Stimulated activated CD4-positive, alpha-beta T cell treated with anti-CD3 and anti-CD28 coated beads, Interleukin-4, amount 100 ng/mL, for 4 hours (primary cell): ENCODE measurements at places on chromosomes 1 and 21.

DNA sequence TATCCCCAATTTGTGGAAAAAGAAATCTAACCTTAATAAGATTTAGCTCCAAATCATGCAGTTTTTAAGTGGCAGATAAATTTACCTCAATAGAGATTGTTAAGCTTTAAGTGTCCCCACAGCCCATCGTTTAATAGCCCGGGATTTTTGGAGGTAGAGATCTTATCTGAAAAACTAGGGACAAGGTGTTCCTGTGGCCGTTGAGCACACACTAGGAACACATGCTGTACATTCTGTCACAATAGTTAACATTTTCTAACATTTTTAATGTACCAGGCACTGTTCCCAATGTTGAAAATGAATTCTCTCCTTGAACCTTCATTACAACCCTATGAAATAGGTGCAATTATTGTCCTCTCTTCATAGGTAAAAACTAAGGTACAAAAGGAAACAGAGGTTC is 85.7 kb upstream of the PLD5 start:
- no peak for DNase-seq

- DNase-seq = no peak
Observed at GRCh38 chr1:16254263-16254928, 17.4 kb upstream of the CPLANE2 start.

GRCh38 chr1:92933459-92933858 is 27.8 kb downstream of the DIPK1A start:
- DNase-seq = no peak

DNA sequence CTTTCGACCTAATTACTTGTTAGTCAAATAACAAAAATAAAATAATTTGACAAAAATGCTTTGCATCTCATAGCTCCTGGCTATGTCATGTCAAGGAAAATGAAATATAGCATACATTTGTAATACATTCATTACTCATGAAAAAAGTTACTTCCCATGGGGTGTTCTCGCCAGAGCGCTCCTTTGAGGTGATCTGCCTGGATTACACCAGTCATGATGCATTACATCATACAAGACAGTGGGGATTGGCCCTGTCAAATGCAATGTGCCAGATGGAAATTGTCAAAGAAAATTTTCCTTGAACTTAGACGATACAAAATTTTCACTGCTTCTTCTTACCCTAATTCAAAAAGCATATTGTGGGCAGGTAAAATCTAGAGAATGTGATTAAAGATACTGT is 215.6 kb upstream of the B3GALT2 start:
- DNase-seq = no peak

GRCh38 chr1:113223546-113223945 is 150.5 kb downstream of the LRIG2 start:
- DNase-seq = no peak

GRCh38 chr1:9654051-9654833 is 2.7 kb downstream of the PIK3CD start:
- DNase-seq = peak; percentile 17

DNA sequence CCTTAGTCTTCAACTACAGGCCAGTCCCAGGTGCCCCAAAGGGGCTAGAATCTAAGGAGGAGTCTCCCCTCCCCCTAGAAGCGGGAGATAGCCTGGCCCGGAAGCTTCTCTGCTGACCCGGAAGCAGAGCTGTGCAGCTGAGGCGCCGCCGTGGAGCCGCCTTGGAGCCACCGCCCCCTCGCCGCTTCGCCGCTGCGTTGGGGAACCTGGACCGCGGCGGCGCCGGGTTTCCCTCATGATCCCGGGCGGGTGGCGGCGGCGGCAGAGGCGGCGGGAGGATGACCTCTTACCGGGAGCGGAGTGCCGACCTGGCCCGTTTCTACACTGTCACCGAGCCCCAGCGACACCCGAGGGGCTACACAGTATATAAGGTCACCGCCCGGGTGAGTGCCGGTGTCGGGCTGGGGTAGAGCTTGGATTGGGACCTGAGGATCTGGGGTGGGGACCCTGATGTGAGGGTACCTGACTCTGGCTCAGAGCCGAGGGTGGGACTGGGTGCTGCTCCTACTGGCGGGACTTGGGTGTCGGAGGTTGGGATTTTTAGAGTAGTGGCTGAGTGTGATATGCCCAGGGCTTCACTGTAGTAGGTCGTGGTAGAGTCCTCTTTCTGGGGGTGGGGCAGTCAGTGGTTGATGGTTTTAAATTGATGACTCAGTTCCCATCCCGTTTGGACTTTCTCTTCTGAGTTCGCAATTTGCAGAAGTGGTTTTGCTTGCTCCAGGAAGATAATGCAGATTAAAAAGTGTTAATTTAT is at the start of gene RPS6KC1:
RPS6KC1 (plus strand) TSS at position 115 of the 754 bp plus-strand sequence; CDS start at position 279, 164 bp downstream.
- peak; percentile 82 for DNase-seq

DNA sequence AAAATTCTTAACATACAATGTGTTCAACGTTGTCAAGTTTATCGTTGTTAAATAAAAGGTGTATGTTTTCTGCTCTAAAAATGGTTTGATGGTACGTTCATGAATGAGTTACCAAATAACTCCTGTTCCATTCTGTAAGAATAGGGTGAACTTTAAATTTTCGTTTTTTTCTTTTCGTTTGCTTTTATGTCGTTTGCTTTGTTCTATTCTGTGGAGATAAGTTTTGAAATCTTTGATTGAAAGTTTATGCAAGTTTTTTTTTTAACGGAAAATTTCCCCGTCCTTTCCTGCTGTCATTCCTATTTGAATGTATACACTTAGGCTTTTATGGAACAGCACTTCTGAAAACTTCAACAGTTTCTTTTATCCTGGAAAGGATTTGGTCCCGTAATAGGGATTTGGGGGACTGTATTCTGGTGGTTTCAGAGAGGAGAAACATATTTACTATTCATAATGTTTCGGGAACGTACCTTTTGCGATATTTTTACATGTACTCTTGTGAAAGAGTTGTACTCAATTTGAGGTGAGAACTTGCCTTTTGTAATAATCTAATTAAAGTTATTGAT is 1.7 kb downstream of the DR1 start:
- no peak for DNase-seq

GRCh38 chr1:176670853-176671252 is 207.9 kb downstream of the PAPPA2 start:
- DNase-seq = no peak

DNA sequence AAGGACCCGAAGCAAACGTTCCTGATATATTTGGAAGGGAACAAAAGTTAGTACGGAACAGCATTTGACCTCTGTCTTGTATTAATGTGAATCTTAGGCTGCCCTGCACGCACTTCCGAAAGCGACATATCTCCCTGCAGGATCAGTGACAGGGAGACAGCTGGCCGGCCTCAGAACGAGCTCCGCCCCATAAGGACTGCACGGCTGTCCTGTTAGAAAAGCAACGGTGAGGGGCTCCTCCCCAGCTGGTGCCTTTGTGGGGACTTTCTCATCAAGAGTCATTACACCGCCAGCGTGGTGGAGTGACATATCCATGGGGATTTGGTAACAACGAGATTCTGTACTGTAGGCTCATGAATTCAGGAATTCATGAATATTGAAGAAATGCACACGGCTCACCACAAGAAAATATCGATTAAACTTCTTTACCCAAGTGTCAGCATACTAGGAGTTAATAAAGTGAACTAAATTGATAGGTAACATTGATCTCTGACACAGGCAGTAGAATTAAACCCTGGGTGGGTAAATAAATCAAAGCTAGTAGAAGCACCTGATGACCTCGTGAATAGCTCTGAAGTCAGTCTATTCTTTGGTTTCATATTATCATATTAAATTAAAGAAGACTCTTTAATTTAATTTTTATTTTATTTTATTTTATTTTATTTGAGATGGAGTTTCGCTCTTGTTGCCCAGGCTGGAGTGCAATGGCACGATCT is 8.1 kb upstream of the GREM2 start:
- DNase-seq = no peak

GRCh38 chr1:177230228-177231016 is 59.7 kb downstream of the BRINP2 start:
- no peak for DNase-seq

GRCh38 chr1:25615172-25615541 is 1.4 kb upstream of the MAN1C1 start:
- DNase-seq = no peak

DNA sequence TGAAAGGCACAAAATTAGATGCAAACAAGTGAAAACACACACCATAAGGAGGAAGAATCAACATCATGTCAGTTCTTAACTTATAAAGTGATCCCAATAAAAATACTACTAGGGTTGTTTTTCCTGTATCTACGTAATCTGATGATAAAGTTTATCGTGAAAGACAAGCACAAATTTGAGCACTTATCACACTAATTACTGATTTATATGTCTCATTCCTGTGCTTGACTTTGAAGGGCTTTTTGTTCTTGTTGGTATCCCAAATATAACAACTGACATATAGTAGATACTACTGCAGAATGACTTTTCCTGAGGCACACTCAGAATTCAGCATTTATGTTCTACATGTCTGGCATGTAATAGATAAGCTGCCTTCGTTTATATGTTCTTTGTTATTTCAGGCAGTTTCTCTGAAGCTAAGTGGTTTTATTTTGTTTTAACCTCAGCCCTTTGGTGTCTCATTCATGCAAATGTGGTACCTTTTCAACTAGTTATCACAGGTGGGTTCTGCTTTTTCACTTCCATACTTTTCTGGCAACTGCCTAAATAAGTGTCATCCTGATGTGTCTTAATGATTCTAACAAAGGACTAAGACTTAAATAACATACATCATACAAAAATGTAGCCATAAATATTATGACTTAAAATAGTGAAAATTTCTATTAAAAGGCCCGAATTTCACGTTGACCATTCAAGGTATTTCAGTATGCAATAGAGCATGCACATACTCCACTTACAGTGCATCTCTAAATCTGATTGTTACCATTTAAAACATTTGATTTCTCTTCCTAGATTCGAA is 73.2 kb downstream of the LRRC8C start:
- no peak for DNase-seq

DNA sequence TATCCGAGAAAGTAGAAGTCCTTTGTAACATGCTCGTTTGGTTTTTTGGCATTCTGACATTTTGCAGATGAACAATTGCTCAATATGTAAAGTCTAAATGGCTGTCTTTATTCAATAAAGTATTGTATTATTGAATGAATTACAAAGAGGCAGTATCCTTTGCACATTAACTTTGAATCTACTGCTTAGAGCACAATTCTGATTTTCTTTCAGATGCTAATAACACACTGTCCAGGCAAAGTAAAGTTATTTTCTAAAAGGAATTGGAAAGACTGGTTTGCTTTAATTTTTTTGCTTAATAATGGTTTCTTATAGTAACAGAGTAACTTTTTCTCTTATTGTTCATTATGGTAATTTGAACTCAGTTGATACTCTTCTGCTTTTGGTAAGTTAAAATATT is 494.8 kb downstream of the RWDD3 start:
- DNase-seq = no peak

DNA sequence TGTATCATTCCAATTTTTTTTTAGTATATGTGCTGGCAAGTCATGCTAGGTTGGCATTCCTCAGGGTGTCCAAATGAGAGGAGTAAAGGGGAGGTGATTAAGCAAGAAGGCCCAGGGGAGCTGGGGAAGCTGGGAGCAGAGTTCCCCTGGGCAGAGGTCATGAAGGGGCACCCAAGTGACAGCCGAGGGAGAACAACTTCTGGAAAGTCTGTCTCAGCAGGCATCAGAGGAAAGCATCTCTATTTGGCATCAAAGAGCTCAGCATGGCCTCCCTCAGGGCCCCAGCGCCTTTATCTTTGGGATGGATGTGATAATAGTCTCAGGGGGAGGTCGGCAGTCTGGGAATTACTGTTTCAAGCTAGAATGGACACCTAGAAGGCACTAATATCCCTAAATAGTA is 5.0 kb upstream of the ENO1 start:
- DNase-seq = no peak

DNA sequence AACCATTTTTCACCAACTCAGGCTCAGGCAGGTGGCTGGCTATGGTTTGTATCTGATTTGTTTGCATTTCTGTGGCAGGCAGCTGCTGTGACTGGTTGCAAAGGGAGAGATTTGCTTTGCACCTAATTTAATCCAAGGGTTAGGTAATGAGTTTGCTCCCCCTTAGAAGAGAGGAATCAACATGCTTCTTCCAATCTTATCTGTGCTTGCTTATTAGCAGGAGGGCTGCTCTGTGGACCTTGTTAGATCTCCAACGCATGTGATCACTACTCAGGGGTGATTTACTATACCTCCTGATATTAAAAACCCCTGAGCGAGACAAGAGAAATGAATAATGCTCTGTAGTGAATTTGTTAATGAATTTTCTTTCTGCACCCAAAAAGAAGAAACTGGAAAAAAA is 20.5 kb downstream of the OLFML3 start:
- no peak for DNase-seq

DNA sequence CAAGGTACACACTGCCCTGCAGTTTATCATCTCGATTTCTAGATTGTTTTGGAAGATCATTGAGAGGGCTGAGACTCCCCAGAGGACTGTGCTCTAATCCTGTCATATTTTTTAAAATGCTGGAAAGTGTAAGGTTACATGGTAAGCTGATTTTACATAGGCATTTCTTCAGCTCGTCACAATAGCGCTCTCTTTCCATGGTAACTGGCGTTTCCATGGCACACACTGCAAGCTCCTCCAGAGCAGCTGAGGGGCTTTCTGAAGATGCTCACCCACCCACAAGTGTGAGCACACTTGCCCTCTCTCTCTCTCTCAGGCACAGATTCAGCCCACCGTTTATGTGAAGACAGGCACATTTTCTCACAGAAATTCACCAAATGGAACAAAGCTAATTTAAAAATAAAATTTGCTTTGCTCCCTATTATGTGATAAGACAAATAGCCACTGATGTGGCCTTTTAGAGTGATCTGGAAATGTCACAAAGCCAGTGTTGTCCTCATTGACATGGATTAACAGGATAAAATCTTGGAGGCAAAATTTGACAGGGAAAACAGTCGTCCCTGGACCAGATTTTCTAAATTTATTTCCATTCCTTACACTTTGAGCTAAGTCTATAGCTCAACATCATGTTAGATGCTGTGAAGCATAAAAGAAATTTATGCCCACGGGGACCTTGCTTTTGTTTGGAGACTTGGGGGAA is 421.5 kb downstream of the RWDD3 start:
- DNase-seq = no peak

- DNase-seq = no peak
Observed at GRCh38 chr1:236997361-236997760, 6.9 kb downstream of the MT1HL1 start.
